Kidney (tissue), 22 donors: ENCODE measurements at places on chromosomes 2 and 18. TPM values are rescaled to one million over a fixed set of nuclear protein-coding genes. Genes with fewer than 3 reads are reported as not detected.

GRCh38 chr2:446303-446874, 158.5 kb upstream of the ALKAL2 start:
- no peak for DNase-seq

GRCh38 chr2:138307099-138307498, 194.5 kb upstream of the SPOPL start:
- DNase-seq, result no peak

DNA sequence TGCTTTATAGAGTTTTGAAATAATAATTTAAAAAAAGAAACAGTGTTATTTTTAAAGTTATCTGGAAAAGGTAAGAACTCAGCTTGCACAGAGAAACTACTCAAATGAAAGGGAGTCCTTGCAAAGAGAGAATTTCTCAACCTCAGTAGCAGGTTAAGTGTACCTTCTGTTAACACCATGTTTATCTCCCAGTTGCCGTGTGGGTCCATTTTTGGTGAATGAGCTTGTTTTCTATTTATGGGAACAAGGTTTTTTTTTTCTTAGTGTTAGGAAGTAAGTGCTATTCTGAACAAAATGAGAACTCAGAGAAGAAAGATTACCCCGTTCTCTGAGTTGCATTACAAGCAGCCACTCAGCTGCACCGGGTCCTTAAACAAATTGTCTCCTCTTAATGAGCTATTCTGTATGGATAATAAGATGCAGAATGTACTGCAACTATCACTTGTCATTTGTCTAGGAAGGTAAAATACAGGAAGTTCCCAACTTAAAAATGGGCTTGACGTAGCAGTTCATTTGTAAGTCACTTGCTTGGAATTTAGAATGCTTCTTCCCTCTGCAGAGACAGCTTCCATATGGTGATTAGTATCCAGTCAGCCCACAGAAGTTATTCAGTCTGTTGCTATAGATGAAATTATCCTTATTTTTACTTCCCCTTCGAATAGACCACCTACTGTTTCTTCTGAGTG, 74.9 kb downstream of the LTBP1 start:
- DNase-seq, result no peak

DNA sequence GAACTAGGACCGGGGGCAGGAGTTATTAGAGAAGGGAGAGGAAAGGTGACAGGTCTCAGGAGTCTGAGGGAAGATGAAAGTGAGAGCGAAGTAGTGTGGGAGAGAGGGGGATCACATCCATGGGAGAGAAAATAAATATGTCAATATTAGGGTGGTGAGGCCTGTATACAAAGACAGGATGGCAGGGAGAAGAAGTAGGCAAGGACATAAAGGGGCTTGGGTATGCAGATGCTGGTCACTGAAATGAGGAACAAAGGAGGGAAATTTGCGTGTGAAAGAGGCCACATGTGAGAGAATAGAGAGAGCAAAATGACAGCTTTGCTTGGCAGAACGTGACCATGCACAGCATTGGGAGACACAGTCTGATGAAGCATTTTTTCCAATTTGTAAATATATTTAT, 13.6 kb downstream of the METAP1D start:
- no peak for DNase-seq

DNA sequence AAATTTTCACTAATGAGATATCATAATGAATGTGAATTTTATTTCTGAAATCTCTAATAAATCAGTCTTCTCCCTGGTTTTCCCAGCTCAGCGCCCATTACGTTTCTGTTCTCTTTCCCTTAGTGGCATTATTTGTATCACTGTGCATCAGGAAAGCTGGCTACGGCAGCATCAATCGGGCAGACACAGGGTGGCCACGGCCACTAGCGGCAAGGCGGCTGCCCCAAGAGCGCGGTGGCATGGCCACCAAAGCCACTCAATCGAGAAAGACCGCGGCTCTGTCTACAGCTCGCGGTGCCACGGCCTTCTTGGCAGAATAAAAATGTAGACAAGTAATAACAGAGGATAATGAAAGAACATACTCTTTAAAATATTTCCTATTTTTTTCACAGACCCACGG, 168.0 kb downstream of the RPIA start:
- no peak for DNase-seq

GRCh38 chr2:200905618-200906296, 16.6 kb downstream of the NIF3L1 start:
- peak; percentile 85 for DNase-seq

DNA sequence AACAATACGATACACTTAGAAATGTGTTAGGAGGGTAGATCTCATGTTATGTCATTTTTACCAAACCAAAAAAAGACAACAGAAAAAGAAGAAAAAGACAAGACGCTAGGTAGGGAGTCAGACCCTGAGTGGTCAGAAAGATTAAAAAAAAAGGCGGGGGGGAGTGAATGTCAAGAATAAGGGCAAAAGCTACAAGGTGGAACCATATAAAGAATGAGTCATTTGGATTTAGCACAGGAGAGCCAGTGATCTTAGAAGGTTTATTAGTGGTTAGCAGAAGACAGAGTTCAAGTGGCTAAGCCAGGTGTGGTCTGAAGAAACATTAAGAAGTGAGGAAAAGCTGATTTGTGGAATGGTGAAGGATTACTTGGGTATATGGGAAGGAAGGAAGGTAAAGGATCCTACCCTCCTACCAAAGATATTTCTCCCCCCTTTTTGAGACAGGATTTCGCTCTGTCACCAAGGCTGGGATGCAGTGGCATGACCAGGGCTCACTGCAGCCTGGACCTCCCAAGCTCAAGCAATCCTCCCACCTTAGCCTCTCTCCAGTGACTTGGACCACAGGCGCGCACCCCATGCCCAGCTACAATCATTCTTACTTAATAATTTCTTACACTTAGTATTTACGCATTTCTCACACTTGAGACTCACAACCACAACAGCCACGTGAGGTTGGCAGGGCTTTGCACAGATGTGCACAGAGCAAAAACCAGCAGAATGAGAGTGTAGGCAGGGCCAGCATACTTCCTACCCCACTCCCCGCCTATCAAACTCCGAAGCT, 2.6 kb downstream of the DSC2 start:
- DNase-seq, result no peak

DNA sequence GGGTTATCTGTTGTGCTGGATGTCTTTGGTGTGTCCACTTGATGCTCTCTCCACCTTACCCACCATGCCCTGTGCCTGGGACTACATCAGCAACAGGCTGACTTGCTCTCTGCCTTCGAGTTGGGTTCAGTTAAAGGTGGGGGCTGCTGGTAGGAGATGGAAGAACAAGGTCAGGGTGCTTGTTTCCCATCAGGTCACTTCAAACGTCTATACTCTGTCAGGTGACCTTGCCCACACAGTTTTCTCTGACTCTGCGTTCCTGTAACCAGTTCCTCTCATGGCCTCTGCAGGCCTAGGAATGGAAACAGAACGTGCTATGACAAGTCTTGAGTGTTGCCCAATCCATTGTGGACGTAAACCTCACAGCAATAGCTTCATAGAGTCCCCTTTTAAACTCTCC, 38.4 kb upstream of the PAPOLG start:
- DNase-seq, result no peak

DNA sequence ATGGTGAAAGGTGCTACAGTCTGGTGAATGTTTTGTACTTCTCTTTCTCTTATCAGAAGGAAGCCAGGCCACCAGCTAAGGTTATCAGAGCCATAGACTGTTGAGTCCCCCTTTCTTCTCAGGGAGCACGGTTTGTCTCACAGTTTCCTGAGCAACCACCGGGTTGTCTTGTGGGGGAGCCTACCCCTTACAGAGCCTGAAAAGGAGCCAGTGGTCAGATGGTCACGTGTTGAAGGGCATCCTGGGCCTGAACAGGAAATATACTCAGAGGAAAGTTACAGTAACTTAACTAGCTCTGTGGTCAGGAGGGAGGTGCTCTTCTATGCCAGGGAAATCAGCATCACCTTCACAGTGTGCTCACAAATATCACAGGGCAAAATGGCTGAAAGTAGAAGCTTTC, 11.6 kb downstream of the CD28 start:
- no peak for DNase-seq

GRCh38 chr2:63326473-63326872, 261.8 kb downstream of the WDPCP start:
- DNase-seq, result no peak

Gene ATP8B1
- polyA plus RNA-seq, result 5.2 TPM

DNA sequence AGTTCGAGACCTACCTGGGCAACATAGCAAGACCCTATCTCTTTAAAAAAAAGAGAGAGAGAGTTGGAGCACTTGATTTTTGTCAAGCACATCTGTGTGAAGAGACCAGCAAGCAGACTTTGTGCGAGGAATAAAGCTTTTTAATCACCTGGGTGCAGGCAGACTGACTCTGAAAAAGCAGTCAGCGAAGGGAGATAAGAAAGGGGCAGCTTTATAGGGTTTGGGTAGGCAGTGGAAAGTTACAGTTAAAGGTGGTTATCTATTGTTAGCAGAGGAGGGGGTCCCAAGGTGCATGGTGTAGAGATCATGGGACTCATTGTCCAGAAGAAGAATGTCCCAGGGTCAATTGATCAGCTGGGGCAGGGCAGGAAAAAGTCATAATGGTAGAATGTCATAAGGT, 34.4 kb downstream of the NCL start:
- DNase-seq, result no peak

Gene KDSR
- 22.5 TPM for polyA plus RNA-seq

GRCh38 chr2:61117534-61117933, 44.5 kb upstream of the C2orf74 start:
- DNase-seq, result peak; percentile 24

Gene GPR55
- not detected for polyA plus RNA-seq

- DNase-seq, result no peak
Measured at GRCh38 chr2:40534528-40534927, 82.6 kb upstream of the SLC8A1 start.

GRCh38 chr2:228556717-228557116, 375.2 kb upstream of the SPHKAP start:
- DNase-seq, result no peak

DNA sequence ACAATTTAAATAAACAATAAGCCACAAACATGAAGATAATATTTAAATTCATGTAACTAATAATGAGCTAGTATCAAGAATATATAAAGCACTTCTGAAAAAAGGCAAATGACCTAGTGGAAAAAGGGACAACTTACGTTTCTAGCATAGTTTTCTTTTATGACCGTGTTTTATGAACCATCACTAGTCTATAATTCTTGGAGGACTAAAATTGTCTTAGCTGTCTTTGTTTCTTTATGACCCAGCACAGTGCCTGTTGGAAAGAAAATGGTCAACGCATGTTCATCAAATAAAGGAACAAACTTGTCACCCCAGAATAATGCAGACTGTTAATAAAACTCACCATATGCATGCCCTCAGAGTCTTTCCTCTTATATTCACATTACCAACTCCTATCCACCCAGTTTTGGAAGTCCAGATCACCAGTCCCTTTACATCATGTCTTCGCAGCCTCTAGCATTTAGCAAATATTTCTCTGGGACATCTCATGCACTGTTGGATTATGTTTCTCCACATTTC, 57.4 kb upstream of the GRB14 start:
- no peak for DNase-seq

DNA sequence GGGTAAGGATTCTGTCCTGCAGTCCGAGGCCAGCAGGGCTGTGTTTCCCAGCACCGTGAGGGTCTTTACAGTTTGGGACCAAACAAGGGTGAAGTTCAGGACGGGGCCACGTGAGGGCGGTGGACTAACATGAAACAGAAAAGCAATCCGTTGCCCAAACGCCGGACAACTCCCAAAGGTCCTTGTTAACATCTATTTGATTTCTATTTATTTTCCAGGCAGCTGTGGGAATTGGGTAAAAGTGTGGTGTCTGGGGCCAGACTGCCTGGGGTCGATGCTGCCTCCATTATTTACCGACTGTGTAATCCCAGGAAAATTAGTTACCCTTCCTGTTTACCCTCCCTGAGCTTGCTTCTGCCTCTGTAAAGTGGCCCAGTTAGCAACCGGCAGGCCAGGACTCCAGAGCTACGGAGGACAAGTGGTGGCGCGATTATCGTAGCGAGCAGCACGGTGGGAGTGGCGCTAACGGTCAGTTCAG, 66.3 kb upstream of the TCF7L1 start:
- peak; percentile 91 for DNase-seq

DNA sequence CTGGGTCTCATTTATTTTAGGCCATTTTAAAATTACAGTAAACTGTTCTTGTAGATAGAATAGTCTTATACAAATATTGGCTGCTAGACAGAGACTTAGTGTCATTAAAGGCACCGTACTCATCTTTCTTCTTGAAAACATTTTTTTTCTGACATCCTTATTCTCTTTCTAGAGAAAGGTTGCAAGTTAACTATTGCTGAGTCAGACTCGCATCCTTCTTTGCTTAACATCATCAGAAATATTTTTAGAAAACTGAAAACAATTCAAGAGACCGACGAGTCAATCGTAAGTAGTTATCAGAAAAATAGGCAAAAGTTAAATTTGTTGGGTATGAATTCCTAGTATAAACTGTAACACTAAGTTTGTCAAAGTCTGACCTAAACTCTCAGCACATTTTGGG, 72.2 kb downstream of the HNMT start:
- DNase-seq, result no peak

DNA sequence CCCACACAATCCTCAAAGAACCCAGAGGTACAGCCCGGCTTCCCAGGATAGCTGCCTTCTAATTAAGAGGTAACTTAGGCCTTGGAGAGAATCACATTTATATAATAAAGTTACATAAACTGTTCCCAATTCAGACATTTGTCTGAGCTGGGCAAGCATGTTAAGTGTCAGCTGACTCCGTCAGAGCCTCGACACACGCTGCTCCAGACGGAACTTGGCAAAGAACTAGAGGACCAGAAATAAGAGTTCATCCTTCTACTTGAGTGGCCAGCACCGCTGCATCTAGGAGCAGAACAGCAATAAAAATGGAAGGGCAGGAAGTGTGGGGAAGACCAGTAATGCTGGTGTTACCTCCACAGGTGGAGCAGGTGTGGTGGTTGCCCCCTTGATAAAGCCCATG, 80.5 kb downstream of the MYO5B start:
- DNase-seq, result no peak

DNA sequence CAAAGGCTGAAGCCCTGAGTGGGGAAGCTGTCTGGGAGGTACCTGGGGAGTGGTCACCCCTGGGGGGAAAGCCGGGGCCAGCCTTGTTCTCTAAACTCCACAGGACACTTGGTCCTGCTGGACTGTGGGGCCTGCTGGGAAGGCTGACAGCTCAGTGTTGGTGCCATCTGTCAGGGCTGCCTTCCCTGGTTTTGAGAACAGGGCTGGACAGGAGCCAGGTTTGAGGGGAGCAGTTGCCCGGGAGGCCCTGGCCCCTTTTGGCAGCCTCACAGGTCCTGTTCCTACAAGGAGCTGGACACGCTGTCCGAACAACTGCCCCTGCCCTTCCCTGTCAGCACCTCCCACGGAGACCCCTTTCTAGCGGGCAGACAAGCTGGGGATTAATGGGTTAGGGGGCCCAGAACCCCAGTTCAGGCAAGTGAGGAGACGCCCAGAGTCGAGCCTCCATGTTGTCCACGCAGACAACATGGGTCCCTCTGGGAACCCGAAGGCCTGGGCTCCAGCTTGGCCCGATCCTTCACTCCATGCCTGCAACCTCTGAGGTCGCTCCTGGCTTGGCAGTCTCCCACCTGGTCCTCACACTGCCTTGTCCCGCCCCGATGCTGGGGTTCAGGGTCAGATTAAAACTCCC, 40.8 kb downstream of the ATOH8 start:
- DNase-seq, result no peak

DNA sequence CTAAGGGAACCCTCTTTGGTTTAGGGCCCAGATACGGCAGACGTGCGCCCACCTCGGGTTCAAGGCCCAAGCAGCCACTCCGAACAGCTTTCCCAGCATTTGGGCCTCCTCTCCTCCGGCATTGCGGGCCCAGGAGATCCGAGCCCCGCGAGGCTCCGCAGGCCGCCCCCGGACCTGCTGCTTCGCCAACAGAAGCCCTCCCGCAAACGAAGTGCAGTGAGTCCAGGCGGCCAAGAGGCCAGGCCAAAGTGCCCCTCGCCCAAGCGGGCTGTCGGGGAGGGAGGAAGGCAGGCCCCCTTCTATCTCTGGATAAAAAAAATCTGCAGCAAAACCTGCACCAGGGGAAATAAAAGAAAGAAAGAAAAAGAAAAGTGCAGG, 6.0 kb downstream of the EN1 start:
- no peak for DNase-seq

Gene PDE1A
- 40.4 TPM for polyA plus RNA-seq
